ENCODE measurements at places on chromosomes 6 and 20.

GRCh38 chr6:149032599-149033405 lies 284.7 kb upstream of the TAB2 start:
- no peaks in the 10 kb centered on the region for H3K27me3 ChIP-seq
- H3K4me1 ChIP-seq = peaks cover 6% of the 10 kb centered on the region
- H3K36me3 ChIP-seq = no peaks in the 10 kb centered on the region
- no peak overlapping the region for H3K4me3 ChIP-seq

DNA sequence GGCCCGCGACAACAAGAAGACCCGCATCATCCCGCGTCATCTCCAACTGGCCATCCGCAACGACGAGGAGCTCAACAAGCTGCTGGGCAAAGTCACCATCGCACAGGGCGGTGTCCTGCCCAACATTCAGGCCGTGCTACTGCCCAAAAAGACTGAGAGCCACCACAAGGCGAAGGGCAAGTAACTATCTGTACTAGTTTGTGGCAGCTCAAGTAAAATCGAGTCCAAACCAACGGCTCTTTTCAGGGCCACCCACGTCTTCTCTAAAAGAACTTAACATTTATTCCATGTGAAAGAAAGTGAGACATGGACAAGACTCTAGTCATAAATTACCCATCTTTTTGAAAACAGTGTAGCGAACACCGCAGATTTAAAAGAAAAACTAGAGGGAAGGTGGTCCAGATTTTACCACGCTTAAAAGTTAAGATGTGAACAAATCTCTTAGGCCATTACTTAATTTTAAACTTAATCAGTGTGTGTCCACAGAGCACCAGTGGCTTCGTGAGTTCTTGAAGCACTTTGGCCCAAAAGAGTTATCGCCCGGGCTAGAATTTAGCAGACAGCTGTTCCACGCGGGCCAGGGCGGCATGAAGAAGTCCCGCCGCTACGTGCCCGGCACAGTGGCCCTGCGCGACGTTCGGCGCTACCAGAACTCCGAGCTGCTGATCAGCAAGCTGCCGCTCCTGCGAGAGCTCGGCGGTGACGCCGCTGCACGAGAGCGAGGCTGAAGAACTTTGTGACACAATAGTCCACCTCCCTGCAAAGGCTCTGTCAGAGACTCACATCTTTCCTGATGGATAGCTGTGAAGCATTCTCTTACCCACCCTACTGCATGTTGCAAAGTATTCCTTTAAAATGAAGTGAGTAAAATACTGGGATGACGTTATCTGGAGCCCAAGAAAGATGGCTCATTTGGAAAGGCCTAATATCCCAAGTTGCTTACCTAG lies 113.9 kb upstream of the PRSS16 start:
- no peaks in the 10 kb centered on the region for H3K4me1 ChIP-seq
- H3K36me3 ChIP-seq = no peaks in the 10 kb centered on the region
- peak overlapping the region; percentile 54 for H3K27ac ChIP-seq
- peak overlapping the region; percentile 86 for H3K4me3 ChIP-seq
- peak; percentile 90 for DNase-seq

GRCh38 chr6:11542863-11543262 lies 5.3 kb downstream of the TMEM170B start:
- H3K4me3 ChIP-seq = no peak overlapping the region
- no peaks in the 10 kb centered on the region for H3K27me3 ChIP-seq

GRCh38 chr6:33088931-33089620 lies 13.3 kb downstream of the HLA-DPB1 start:
- no peaks in the 10 kb centered on the region for H3K4me1 ChIP-seq
- H3K4me3 ChIP-seq = no peak overlapping the region
- DNase-seq = peak; percentile 35
- no peak overlapping the region for H3K27ac ChIP-seq
